ENCODE measurements at places on chromosomes 13 and 19. TPM values are rescaled to one million over a fixed set of nuclear protein-coding genes. Genes with fewer than 3 reads are reported as not detected.

PRR20A gene
- total RNA-seq, result not detected

FCER2 gene
- not detected for total RNA-seq

UNC13A gene
- total RNA-seq, result 0.14 TPM

GSX1 gene
- total RNA-seq, result not detected

SIGLECL1 gene
- total RNA-seq, result not detected

KLK15 gene
- total RNA-seq, result not detected

ATP4B gene
- total RNA-seq, result not detected

S1PR5 gene
- 3.3 TPM for total RNA-seq

KLK4 gene
- total RNA-seq, result not detected
